Hematopoietic multipotent progenitor cell treated with erythropoietin and hydrocortisone succinate and interleukin-3 and kit ligand, for 15 days (in vitro differentiated cells): ENCODE measurements at places on chromosomes 4 and X.

- no peak for DNase-seq
Measured at GRCh38 chrX:31181377-31182000, 109.6 kb upstream of the FTHL17 start.

DNA sequence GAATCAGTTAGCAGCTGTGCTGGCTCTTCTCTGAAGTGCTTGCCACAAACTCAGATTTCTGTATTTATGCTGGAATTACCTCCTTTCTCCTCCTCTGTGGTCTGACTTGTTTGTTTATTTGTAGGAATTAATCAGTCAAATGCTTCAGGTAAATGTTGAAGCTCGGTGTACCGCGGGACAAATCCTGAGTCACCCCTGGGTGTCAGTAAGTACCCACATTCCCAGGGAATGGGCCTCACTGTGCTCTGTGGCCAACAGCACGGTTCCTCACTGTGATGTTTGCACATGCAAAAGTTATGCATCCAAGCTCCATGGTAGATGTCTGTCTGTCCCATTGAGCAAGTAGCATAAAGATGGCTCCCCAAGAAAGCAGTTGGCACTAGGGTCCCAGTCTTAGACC is 169.9 kb downstream of the DCLK2 start:
- no peak for DNase-seq

DNA sequence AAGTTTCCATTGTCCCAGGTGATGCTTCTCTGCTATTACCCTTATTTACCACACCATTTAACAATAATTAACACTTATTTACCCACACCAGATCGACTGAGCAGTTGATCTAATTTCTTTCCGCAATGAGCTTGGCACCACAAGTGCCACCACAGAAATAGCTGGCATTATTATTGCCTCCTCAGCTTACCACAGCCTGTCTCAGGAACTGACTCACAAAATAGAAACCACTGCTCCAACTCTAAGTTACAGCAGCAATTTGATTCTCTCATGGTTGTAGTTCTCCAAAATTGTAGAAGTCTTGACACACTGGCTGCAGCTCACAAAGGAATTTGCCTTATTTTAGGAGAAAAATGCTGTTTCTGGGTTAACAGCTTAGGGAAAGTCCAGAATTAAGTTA is 22.5 kb downstream of the ZNF721 start:
- DNase-seq: no peak

DNA sequence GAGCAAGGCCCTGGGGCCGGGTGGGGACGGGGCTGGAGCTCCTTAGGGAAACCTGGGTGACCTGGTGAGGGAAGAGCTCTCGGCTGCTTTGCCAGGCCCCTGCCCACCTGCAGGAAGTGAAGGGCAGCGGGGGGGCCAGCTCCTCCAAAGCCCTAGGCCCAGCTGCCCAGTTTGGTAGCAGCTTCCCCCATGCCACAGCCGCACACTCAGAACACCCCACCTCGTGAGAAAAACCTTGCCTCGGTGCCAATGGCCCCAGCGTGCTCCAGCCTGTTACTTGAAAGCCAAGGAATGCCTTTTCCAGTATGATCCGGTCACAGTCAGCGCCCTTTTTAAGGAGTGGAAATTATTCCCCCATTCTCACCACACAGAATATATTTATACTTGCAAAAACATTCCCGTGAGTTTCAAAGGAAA is 38.3 kb downstream of the ACOX3 start:
- DNase-seq: no peak

GRCh38 chrX:63511361-63511760 is 160.2 kb upstream of the SPIN4 start:
- no peak for DNase-seq

DNA sequence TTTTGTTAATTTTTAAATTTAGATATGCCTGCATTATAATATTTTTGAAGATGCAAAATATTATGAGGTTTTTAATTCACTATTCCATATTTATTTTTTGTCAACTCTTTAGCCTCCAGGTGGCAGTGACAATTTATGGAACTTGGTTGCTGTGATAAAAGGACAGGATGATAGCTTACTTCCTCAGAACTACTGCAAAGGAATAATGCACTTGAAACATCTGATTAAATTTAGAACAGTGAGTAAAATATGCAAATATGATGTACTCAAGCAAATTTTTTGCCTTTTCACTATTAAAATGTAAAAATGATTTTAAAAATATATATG is 45.1 kb downstream of the SPATA4 start:
- DNase-seq: no peak

GRCh38 chr4:72451349-72451748 is 117.7 kb downstream of the ADAMTS3 start:
- DNase-seq: no peak

DNA sequence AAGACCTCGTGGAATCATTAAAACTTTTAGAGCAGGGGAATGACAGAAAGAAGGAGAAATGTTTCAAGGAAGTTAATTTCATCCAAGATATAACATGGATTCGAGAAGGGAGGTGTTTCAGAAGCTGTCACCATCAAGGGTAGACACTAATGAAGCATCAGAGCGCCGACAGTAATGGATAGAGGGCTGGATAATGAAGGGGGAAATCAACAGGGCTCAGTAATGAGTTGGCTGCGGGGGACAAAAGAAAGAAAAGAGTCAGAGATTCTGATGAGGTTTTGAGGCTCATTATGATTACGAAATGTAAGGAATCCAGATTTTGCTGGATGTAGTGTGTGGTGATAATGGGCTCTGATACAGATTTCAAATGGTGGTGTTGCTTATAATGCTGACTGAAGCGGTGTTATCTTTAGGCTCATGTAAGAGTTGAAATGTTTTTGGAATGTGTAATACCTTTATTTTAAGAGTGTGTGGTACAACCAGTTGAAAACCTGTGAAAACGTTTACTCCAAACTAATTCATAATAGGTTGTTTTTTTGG is 39.3 kb upstream of the TENM3 start:
- DNase-seq: no peak

DNA sequence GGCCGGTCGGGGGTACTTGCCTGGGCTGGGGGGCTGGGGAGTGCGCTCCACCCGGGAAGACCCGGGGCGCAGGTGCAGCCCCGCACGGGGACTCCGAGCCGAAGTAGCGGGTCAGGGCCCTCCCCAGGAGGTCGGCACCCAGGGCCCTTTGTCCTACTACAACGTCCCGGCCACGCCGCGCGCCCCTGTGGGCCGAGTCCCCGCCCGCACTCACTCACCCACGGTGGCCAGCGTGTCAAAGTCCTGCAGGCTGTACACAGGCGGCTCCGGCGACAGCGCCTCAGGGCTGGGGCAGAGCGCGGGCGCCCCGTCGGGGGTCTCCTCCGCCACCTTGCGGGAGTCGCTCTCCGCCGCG is 602 bp downstream of the PRKX start:
- DNase-seq: no peak

- DNase-seq: no peak
Measured at GRCh38 chrX:45140812-45141211, 59.9 kb downstream of the DIPK2B start.

GRCh38 chr4:96497621-96498020 is 657.7 kb downstream of the PDHA2 start:
- DNase-seq: no peak

- no peak for DNase-seq
Measured at GRCh38 chr4:105900541-105900940, 5.3 kb downstream of the NPNT start.

DNA sequence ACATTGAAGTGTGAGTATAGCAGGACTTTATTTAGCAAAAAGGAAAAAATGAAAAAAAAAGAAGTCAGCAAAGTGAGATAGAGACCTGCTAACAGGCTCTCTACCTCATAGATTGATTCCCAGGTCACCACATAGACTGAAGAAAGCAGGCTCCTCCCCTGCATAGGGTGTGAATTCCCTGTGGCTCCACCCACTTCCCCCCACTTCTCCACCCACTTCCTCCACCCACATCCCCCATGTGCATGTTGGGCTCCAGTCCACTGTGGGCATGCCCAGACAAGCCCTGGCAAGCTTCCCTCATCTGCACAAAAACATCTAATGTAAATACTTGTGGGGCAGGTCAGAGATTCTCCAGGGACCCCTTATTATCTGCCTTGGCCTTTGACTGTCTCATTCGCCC is 97.8 kb downstream of the TMEM47 start:
- DNase-seq: no peak

GRCh38 chr4:84381759-84382158 is 117.3 kb downstream of the NKX6-1 start:
- no peak for DNase-seq
